ENCODE measurements at places on chromosomes 1 and 21. TPM values are rescaled to one million over a fixed set of nuclear protein-coding genes. Genes with fewer than 3 reads are reported as not detected.
A peak's percentile ranks its signal among the peaks of the same experiment; 100 is the strongest.

- no peak for DNase-seq
These were observed 2.0 kb downstream of the CFAP45 start for GRCh38 chr1:159897962-159898361.

DNA sequence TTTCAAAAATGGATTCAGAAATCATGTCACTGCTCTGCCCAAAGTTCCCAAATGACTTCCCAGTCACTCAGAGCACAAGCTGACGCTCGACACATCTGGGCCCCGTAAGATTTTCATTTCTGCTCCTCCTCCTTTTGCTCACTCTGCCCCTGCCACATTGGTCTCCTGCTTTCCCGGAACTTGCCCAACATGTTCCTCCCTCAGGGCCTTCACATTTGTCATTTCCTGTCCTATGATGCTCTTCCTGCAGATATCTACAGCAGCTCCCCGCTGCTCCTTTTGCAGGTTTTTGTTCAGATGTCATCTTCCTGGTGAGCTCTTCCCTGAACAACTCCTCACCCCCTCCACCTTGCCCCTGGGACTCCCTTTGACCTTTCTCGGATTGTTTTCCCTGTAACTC lies 58.5 kb upstream of the IVNS1ABP start:
- DNase-seq, result peak; percentile 20

- DNase-seq, result peak; percentile 52
These were observed 115.5 kb upstream of the VAV3 start for GRCh38 chr1:108080448-108080847.

The FMN2 gene
- total RNA-seq, result not detected

GRCh38 chr1:40171036-40171435 lies 9.8 kb downstream of the RLF start:
- no peak for DNase-seq

DNA sequence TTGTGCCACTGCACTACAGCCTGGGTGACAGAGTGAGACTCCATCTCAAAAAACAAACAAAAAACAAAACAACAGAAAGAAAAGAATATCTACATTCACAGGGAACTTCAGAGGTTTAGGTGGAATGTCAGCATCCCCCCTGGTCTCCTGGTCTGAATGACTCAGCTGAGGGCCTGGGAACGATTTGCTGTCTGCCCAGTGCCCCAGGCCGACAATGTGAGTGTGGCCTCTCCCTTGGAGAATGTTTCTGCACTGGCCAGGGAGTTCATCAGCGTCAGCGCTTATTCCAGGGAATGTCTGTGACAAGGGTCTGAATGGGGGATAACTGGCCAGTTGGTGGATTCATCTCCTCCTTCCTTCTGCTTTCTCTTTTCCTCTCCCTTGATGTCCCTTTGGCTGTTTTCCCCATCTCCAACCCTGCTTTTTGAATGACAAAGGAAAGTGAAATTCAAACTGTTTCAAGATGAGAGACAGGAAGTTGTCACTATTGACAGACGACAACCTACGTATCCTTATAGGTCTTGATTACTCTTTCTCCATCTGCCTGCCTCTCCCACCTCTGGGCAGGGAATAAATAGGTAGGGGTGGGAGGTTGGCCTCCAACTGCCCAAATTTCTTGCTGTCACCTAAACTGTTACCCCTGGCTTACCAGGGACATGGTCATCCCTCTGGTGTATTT lies 213.1 kb downstream of the HHAT start:
- DNase-seq, result no peak
